Right hindlimb (tissue), 1 donor: ENCODE measurements at places on chromosomes 1 and 21.
A peak's percentile ranks its signal among the peaks of the same experiment; 100 is the strongest.

- DNase-seq = no peak
These were observed 31.8 kb downstream of the KIF1B start for GRCh38 chr1:10242135-10242534.

DNA sequence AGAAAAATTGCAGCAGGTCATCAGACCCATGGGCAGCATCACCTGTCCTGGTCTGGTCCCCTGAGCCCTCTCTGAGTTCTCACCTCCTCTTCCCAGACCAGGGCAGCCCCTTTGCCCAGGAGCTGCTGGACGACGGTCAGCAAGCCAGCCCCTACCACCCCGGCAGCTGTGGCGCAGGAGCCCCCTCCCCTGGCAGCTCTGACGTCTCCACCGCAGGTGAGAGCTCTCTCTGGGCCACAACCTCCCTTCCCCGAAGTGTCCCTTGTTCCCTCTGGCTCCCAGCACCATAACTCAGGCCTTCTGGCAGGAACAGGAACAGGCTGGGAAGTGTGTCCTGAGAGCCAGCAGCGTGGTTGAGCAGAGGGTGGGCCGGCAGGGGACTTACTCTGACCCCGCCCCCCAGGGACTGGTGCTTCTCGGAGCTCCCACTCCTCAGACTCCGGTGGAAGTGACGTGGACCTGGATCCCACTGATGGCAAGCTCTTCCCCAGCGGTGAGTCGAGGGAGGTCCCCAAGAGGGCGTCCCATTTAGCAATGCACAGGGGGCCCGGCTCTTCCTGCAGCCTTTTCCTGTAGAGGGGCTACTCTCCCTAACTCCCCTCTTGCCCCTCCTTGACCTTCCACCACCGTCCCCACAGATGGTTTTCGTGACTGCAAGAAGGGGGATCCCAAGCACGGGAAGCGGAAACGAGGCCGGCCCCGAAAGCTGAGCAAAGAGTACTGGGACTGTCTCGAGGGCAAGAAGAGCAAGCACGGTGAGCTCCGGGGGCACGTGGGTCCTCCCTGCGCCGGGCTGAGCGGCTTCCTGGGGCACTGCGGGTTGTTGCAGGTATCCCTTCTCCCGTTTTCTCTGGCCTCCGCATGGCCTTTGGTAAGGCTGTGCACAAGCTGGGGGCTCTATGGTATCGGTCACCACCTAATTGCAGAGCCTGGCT lies 2.4 kb downstream of the ELF3 start:
- DNase-seq = no peak

GRCh38 chr1:223695014-223695548 lies 17.3 kb upstream of the CAPN2 start:
- no peak for DNase-seq

- no peak for DNase-seq
These were observed 54.6 kb upstream of the PRDX6 start for GRCh38 chr1:173422456-173422976.

- peak; percentile 56 for DNase-seq
These were observed 76.5 kb downstream of the VWA5B1 start for GRCh38 chr1:20367116-20367585.

- peak; percentile 62 for DNase-seq
These were observed 48.8 kb downstream of the ARHGEF10L start for GRCh38 chr1:17588048-17588871.

- DNase-seq = no peak
These were observed 99.8 kb downstream of the PTPN14 start for GRCh38 chr1:214451596-214451995.

- DNase-seq = peak; percentile 64
These were observed 94.5 kb downstream of the SYT2 start for GRCh38 chr1:202615501-202616354.

DNA sequence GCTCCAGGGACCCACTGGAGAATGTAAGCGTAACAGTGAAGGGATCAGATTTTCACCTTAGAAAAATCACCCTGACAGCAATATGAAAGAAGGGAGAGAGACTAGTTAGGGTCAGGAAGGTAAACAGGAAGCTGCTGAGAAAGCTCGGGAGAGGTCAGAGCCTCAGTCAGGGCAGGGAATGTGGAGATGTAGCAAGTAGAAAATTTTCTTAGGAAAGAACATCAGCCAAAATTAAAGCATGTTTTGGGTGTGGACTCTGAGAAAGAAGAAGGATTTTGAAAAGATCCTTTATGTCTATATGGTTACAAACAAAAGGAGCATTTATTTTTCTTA lies 16.7 kb upstream of the ERICH3 start:
- DNase-seq = no peak

DNA sequence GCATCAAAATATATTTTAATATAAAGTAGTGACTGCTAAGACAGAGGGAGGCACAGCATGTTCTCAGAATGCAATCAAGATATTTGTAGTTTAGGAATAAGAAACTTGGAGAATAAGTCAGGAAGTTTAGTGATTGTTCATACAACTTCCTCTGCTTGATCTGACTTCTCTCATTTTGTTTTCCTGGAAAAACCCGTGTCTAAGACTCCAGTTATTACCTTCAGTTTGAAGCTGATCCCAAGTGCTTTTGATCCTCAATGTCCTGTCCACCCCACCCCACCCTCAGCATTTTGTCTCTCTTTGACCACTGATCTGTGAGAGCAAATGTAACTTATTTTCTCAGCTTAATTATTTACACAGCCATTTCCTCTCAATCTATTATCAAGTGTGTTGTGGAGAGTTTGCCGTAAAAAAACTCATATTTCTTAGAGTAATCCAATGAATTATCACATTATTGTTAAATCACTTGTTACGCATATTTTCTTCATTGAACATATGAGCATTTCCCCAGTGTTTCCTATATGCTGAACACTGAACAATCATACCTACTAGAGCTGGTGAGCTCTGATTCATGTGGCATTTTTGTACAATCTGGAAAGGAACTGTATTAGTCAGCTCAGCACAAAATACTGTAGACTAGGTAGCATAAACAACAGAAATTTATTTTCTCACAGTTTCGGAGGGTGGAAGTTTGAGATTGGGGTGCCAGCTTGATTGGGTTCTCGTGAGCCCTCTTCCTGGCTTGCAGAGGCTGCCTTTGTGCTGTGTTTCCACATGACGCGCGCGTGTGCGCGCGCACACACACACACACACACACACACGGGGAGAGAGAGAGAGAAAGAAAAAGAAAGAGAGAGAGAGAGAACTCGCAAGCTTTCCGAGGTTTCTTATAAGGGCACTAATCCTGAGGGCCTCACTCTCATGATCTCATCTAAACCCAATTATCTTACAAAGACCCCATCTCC lies 65.5 kb upstream of the DPYD start:
- no peak for DNase-seq

DNA sequence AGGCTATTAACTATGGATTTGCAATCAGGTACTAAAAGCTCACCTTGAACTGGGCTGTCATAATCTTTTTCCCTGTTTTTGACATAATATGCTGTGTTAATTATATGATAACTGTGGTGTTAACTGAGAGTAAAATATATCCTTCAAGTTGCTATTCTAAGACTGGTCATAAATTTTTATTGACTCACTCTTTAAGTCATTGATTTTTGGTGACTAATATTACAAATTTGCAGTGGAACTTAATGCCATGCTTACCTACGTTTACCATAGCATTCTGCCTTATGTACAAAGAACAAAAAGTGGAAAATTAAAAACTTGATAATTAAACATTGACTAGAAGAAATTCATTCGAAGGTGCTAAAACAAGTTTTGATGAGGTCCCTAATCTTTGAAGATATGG lies 872.4 kb downstream of the BRINP3 start:
- DNase-seq = no peak

DNA sequence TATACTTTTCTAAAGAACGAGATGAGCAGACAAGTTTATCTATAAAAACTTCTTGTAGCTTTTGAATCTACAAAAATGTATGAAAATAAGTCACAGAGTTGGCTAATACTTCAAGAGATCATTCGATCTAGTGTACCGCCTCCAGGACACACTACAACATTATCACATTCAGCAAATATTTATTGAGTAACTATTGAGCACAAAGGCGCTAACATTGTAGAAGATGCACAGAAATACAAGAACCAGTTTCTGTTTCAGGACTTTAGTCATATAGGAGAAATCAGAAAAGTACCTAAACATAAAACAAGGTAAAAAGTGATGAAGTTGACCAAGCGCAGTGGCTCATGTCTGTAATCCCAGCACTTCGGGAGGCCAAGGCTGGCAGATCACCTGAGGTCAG lies 20.6 kb downstream of the WASF2 start:
- no peak for DNase-seq

GRCh38 chr1:10965546-10966226 lies 46.8 kb upstream of the TARDBP start:
- no peak for DNase-seq

GRCh38 chr21:34619841-34620665 lies 5.1 kb upstream of the RCAN1 start:
- no peak for DNase-seq

GRCh38 chr1:223479718-223480425 lies 86.7 kb downstream of the CCDC185 start:
- DNase-seq = peak; percentile 10

- no peak for DNase-seq
These were observed 158.4 kb downstream of the PTPRU start for GRCh38 chr1:29394521-29395225.

- DNase-seq = no peak
These were observed 25.8 kb upstream of the LAPTM5 start for GRCh38 chr1:30783256-30783915.

- no peak for DNase-seq
These were observed 10.1 kb upstream of the CACYBP start for GRCh38 chr1:174989536-174990220.

DNA sequence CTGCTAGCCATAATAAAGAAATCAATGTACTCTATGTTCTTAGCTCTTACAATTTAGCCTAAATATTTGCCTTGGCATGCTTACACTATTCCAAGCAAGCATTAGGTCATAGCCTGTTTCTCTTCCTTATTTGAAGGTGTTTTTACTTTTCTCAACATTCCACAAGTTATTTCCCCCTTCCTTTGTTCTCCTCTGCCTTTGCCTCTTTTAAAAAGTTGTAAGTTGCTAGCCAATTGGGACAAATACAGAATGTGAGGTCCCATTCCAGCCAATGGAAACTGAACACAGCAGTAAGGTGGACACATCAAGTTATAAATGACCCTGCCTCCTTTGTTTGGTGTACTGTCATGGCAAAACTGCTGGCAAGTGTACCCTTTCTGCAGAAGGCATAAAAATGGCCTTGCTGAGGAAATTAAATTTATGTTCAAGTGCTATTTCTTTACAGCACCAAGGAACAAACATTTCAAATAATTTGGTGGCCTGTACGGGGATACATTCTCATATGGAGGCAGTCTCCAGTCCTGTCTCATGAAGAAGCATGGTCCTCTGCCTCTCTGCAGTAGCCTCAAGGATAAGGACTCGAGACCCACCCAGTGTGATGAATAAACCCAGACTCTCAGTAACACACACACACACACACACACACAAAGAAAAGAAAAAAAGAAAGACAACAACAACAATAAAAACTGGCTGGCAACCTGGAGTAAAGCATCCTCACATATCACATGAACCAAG lies 28.8 kb upstream of the FMO1 start:
- no peak for DNase-seq

DNA sequence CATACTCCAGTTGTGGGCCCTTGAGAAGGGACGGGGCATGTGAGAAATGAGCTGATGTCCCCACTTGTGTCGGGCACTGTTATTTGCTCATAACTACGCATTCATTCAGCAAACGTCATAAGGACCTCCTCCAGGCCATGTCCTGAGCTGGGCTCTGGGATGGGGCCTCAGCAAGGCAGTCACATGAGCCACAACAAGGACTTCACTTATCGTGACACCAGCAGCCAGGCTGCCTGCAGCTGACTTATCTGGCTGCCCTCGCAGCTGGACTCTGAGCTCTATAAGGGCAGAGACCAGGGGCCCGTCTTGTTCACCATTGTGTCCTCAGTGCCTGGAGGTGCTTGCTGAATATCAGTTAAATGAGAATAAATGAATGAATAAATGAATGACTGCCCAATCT lies 37.5 kb upstream of the GRIK3 start:
- DNase-seq = no peak

- DNase-seq = no peak
These were observed 57.9 kb upstream of the SSBP3 start for GRCh38 chr1:54464031-54464476.

GRCh38 chr1:12480748-12481362 lies 137.2 kb downstream of the DHRS3 start:
- DNase-seq = no peak

DNA sequence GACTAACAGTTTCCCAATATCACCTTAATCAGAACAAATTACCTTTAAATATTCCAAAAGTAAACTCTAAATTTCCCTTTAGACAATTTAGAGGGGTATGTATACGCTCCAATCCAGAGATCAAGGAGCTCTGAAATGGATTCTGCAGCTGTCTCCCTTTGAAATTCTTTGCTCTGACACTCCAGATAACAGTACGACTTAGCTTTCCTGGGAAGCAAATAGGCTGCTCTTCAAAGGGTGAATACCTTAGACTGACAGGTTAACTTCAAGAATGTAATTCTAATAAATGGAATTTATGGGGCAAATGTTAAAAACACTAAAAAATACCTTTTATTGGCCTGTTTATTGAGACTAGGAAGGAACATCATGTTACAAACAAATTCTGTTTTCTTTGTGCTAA lies 357.2 kb downstream of the USP25 start:
- DNase-seq = no peak

- DNase-seq = no peak
These were observed 41.2 kb downstream of the LMO4 start for GRCh38 chr1:87369736-87370478.

DNA sequence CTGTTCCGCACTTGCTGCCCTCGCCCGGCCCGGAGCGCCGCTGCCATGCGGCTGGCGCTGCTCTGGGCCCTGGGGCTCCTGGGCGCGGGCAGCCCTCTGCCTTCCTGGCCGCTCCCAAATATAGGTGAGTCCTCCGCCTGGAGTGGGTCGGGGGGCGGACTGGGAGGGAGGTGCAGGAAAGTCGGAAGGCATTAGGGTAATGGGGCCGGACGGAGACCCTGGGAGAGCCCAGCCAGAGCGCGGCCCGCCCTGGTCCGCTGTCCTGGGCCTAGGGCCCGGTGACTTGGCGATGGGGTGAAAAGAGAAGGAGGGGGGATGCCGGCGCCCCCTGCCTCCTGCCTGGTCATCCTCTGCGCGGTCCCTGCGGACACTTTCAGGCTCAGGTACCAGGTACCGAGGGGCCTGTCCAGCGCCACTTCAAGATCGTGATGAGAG lies 243 bp downstream of the ADAM15 start:
- no peak for DNase-seq

DNA sequence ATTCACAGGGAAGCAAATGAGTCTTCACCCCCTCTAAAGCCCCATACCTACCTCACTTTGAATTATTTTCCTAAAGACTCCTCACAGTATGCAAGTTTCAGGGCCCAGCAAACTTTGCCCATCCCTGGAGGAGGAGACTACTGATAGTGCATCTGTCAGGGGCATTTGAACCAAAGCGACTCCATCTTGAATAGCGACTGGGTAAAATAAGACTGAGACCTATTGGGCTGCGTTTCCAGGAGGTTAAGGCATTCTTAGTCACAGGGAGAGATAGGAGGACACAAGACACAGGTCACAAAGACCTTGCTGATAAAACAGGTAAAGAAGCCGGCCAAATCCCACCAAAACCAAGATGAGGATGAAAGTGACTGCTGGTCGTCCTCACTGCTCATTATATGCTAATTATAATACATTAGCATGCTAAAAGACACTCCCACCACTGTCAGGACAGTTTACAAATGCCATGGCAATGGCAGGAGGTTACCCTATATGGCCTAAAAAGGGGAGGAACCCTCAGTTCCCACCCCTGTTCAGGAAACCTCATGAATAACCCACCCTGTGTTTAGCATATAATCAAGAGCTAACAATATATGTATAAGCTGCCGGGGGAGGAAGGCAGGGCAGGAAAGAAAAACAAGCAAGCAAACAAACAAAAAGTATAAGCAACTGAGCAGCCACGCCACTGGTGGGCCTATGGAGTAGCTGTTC lies 3.3 kb upstream of the PKNOX1 start:
- DNase-seq = no peak
